Stimulated activated CD4-positive, alpha-beta T cell treated with anti-CD3 and anti-CD28 coated beads, Interleukin-1b, Interleukin-23, amount 100 ng/mL, for 1 hour (primary cell): ENCODE measurements at places on chromosomes 13 and 19.

GRCh38 chr19:45041125-45041524, 2.3 kb downstream of the CLASRP start:
- no peak for DNase-seq

- DNase-seq, result peak; percentile 54
These were observed 9.1 kb upstream of the LILRB5 start for GRCh38 chr19:54266133-54266532.

DNA sequence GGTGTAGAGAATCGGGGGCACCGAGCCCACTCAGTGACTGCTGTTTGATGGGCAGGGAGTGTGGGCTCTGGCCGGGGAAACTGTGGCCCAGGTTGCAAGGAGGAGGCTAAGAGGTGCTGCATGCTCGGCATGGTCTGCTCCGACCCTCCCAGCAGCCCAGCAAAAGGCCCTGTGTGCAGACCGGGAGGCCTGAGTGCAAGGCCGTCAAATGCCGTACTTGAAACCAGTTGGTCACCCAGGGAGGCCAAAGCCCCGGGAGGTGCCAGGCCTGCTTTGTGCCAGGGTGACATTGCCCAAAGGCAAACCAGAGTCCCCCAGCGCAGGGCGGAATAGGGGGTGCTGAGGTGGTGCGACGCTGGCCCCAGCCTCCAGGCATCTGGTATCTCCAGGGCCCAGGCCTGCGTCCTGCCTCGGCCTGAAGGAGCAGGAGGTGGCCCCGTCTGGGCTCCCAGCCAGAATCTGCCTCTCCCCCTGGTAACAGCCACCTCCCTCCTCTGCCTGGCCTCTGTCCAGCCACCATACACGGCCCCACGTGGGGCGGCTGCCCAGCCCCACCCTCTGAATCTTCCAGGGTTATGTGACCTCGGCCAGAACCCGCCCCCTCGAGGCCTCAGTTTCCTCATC, 4.0 kb downstream of the PIK3R2 start:
- no peak for DNase-seq

DNA sequence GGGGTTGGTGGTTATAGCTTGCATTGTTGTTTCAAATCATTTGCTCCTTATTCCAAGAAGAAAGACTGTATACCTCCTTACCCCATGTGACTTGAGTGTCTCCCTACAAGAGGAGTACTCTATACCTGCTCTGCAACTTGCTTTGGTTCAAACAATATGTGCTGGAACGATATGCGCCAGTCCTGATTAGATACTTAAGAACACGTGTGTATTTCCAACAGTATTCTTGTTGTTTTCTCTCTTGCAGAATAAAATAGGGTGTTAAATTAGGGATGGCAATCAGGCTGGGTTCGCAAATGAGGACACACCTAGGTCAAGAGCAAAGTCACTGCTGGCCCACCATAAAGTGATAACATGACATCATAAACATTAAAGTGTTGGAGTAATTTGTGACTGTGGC, 895.0 kb upstream of the SLITRK1 start:
- DNase-seq, result no peak

GRCh38 chr19:14412324-14412995, 6.7 kb downstream of the DDX39A start:
- no peak for DNase-seq

- no peak for DNase-seq
These were observed 244.8 kb downstream of the NHLRC3 start for GRCh38 chr13:39283072-39283471.

DNA sequence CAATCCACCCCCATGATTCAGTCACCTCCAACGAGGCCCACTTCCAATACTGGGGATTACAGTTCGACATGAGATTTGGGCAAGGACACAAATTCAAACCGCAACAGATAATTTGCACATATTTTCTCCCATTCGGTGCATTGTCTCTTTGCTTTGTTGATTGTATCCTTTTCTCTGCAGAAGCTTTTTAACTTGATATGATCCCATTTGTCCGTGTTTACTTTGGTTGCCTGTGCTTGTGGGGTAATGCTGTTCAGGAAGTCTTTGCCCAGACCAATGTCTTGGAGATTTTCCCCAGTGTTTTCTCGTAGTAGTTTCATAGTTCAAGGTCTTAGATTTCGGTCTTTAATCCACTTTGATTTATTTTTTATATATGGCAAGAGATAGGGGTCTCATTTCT, 330.8 kb upstream of the SPRY2 start:
- DNase-seq, result no peak

DNA sequence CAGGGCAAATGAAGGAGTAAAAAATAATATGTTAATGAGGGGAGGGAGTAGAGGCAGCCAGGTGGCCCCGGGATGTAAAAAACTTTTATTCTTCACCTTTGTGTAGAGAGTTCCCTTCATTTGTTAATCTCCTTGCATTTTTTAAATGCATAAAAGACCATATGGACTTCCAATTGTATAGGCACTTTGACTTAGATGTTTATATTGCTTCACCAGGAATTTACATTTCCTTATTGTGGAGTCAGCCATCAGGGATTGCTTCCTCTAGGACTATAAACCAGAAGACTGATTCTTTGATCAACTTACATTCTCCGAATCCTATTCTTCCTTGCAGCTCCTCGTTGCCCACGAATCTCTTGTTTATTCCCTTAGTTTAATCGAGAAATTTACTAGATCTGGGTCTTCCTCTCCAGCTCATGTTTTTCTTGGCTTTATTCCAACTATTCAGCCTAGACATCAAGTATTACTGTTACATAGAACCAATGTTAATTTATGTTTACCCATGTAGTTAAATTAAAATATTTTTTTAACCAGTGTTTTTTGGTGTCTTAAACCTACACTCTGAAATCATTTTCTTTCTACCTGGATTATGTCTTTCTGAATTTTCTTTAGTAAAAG, 1187.0 kb upstream of the SLC10A2 start:
- no peak for DNase-seq

- DNase-seq, result no peak
These were observed 9.7 kb downstream of the DPY19L3 start for GRCh38 chr19:32415246-32415645.

DNA sequence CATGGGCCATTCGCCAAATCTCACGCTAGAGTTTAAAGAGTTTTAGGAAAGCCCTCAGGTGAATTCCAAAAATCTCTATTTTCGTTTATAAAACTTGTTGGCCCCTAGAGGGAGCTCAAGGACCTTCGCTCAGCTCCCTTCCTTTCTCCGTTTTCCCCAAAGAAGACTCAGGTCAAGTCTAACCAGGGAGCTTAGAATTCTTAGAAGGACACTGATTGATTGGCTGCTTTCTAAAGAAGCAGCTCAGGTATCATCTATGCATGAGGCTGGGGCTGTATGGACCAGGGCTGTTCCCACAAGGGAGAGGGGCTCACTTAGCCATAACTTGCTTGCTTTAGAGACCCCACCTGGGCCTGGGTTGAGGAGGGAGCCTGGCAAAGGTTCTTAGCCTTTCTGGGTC, 20.5 kb downstream of the DZIP1 start:
- DNase-seq, result no peak

DNA sequence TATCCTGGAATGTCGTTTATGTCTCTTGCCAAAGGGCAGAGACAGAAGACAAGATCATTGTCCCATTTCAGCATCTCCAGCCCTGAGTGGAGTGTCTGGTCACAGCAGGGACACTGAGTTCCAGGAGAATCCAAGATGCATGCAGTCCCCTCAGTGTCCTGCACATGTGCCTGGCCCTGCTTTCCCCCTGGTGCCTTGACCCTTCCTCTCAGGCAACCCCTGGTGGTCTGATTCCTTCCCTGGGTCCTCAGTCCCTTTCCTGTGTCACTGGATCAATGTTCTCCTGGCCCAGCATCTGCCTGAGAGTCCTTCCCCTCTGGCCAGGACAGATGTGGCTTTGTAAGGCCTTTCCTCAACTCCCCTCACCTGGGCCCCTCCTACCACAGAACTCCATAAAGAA, 9.0 kb downstream of the CEACAM21 start:
- DNase-seq, result no peak

DNA sequence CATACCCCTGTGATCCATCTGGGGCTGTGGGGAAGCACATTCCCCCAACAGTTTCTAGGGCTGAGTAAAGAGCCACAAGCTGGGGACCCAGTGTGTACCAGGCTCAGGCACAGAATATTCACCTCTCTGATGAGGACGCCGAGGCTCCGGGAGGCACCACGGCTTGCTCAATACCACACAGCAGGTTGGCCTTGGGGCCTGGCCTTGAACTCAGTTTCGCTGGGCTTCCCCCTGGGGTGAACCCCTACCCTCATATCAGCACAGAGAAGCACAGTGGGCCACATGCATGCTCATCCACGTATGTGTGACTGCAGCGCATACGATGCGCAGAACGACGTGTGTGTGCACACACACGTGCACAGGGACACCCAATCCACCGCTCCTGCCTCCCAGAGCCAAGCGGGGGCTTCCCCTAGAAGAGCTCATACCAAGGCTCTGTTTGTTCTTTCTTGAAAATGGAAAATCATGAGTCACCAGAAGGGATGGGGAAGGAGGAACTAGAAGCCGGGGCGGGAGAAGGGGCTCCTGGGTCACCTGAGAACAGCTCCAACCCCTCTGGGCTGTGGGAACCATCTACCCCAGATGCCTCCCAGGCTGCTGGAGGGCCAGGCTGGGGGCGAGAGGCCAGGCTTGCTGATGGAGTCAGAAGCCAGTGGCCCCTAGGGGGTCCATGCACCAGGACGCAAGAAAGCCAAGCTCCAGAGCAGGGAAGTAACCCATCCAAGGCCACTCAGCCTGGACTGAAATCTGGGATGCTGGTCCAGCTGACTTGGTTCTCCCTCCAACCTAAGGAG, 4.9 kb upstream of the PDE4C start:
- no peak for DNase-seq

GRCh38 chr13:112680741-112681360, 9.0 kb upstream of the ATP11A start:
- DNase-seq, result no peak

DNA sequence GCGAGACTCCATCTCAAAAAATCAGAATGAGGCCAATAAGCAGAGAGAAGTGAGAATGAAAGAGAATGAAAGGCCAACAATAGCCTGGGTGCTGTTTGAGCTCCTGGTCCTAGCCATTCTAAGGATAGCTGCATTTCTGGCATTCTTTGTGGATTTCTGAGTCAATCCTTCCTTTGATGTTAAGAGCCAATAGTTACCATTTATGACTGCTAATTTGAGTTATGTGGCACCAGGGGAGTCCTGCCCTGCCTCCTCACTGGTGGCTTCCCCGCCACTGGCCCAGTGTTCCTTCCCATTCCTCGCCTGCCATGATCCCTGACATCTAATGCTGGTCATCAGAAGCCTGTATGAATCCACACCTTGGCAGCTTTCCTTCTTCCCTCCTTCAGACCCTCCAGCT, 991.2 kb downstream of the UQCRFS1 start:
- DNase-seq, result no peak

DNA sequence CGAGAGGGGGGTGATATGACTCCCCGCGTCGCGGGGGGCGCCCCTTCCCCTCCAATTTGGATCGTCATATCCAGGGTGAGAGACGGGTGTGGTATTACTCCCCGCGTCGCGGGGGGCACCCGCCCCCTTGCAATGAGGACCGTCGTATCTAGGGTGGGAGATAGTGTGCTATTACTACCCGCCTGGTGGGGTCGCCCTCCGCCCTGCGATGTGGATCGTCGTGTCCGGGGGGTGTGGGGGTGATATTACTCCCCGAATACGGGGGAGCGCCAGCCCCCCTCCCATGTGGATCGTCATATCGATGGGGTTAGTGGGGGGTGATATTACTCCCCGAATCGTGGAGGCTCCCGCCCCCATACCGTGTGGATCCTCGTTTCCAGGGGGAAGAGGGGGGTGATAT, 29.2 kb upstream of the RGCC start:
- no peak for DNase-seq

DNA sequence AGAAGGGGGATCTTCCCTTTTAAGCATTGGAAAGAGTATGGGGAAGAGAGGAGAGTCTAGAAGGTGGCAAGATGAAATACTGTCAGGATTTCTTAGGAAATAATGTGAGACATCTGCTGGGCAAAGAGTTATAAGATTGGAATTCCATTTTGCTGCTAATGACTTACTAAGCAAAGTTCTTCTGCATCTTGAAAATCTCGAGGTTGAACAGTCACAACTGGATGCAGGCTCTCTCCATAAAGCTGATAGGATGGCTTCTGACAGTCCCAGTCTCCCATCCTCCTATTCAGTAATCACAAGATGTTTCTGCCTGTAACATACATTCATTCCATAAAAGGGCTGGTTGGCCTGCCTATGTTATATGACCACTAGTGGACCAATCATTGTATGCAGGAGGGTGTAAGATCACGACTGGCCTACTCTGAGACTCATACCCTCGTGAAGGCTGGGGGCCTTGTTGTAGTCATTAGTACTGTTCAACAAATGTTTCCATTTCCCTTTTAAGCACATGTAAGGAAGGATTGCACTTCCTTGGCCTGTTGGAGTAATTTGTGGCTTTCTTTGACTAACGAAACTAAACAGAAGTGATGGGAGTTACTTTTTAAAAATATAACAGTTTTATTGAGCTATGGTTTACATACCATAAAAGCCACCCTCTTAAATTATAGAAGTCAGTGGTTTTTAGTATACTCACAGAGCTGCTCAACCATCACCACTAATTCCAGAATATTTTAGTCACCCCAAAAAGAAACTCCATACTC, 45.0 kb upstream of the TDRD3 start:
- no peak for DNase-seq

GRCh38 chr13:98451676-98452470, 125.0 kb downstream of the STK24 start:
- DNase-seq, result no peak

- no peak for DNase-seq
These were observed 49.9 kb downstream of the SOX21 start for GRCh38 chr13:94662274-94662945.

DNA sequence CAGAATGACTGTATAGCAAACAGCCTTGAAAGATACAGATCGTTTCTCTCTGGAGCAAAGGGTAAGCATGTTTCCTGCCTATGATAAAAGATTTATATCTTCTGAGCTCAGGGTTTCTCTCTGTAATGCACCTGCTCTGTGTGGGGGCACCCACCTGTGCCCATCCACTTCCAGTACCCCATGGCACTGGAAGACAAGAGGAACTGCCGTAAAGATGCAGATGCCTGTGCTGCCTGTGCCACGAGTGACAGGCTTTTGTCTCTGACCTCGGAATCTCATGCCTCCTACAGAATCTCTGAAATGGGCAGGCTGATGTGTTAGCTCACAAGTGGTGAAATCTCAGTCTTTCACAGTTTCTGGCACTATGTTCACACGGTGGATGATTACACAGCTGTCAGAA, 50.3 kb upstream of the ATP11A start:
- no peak for DNase-seq

DNA sequence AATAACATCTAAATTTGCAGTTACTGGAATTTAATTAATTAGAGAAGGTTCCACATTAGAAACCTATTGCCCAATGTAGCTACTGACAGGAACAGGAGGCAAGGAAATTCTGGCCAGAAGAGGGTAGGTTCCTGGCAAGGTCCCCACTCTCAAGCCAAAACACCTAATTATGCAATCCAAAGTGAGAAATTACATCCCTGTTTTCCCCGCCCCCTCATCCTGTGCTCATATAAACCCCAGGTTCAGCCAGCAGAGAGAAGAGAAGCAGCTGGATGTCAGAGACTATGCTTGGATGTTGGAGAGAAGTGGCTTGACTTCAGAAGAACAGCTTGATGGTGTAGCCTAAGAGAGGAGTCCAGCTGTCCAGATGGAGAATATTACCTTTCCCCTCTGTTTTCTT, 951.3 kb upstream of the PRR20A start:
- no peak for DNase-seq

- DNase-seq, result no peak
These were observed 45.2 kb downstream of the CDADC1 start for GRCh38 chr13:49292742-49293486.
